ENCODE measurements at places on chromosomes 2 and 18.

GRCh38 chr2:30113617-30114293 lies 33.1 kb upstream of the YPEL5 start:
- no peak for DNase-seq

- DNase-seq, result no peak
Observed at GRCh38 chr2:10654069-10654468, 35.7 kb downstream of the NOL10 start.

DNA sequence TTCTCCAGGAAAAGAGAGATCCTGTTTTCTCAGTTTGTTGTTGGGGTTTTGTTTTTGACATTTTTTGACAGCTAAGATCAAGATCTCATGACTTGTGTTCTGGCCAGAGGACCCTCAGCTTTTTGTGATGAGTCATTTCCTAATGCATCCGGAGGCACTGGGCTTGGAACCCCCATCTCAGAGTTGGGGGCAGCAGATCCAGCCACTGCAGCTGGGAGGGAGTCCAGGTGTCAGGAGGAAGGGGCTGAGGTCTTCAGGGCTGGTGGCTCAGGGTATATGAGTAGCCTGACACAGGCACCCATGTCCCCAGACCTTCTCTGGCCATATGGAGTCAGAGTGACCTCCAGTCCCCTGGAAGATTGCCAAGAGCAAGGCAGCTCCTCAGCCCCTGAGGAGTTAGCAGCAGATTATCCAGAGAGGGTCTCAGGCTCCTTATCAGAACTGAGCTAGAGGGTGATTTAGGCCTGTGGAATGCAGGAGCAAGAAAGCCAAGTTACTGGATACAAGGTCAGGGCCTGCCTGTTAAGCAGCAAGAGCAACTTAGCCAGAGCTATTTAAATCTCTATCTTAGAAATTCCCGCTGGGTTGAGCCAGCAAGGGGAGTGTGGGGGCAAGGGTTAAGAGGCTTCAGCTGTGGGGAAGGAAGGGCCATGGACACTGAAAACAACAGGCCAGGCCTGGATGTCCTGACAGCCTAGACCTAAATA lies 62.4 kb downstream of the TANC1 start:
- no peak for DNase-seq

GRCh38 chr2:168819050-168819715 lies 16.7 kb downstream of the NOSTRIN start:
- no peak for DNase-seq

GRCh38 chr18:29361843-29362242 lies 1184.9 kb upstream of the CDH2 start:
- no peak for DNase-seq

DNA sequence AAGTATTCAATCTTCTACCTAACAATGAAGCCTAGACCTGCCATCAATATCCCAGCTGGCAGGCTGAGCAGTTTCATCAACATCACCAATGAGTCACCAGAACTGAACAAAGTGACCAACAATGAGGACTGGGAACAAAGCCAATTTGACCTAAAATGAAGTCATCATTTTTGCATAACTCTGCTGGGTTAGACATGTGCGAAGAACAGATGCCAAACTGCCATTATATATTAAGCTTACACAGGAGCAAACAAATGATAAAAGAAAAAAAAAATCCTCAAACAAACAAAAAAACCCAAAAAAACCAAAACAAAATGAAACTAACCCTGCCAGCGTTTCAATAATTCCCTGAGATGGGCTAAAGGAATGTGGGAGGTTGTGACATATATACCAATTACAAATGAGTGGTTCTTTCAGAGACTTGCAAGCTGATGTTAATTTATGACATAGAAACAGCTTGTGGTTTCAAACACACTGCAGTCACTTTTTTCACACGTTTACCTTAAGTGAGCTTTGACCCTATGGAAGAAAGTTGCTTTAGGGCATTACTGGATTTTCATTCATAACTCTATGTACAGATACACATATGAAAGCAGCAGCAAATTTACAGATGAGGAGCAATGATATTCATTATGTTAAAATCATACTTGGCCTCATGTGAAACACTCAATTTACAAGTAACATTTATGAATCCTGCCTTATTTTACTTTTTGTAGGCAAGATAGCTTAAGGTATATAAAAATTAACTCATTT lies 56.9 kb upstream of the CCDC141 start:
- DNase-seq, result peak; percentile 17
